ENCODE measurements at places on chromosomes 7 and 10.

DNA sequence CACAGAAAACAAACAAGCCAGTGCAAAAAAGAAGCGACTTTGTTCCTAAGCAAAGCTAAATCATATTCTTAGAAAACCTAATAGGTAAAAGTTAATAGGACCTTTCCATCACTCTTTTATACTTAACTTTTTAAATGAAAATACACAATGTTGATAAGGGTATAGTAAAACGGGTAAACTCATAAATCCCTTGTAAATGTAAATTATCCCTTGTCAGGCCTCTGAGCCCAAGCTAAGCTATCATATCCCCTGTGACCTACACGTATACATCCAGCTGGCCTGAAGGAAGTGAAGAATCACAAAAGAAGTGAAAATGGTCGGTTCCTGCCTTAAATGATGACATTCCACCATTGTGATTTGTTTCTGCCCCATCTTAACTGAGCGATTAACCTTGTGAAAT is 76.4 kb downstream of the GSAP start:
- no peak for DNase-seq

DNA sequence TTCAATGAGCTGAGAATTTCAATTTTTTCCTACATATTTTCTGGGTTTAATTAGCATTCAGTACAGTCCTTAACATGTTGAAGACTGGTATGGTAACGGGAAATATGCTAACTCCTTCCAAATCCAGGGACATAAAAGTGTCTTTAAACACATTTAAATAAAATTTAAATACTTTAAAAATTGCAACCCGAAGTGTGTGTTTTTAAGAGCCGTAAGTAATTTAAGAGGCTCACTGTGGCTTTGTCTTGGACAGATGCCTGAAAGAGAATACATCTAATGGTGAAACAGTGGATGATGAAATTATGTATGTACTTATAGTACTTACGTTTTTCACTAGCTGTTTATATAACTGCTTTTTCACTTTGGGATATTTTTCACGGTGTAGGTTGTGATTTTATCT is 687.3 kb upstream of the CELF2 start:
- no peak for DNase-seq

DNA sequence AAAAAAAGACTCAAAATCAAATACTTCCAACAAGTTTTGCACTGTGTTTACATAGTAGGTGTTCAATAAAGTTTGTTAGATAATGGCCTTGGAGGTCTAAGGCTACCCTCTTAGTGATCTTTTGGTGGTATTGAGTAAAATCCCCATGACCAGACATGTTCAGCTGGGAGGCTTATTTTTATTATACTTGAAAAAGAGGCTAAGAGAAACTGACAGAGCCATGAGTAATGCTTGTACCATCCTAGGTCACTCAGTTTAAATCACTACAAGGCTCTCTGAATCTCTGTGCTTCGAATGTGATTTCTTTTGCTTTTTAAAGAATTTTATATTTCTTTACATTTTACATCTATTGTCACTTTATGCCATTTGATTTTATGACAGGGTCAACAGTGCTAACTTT is 90.5 kb downstream of the TWIST1 start:
- no peak for DNase-seq

- no peak for DNase-seq
Measured at GRCh38 chr7:139159900-139160675, 50.6 kb upstream of the ZC3HAV1 start.

DNA sequence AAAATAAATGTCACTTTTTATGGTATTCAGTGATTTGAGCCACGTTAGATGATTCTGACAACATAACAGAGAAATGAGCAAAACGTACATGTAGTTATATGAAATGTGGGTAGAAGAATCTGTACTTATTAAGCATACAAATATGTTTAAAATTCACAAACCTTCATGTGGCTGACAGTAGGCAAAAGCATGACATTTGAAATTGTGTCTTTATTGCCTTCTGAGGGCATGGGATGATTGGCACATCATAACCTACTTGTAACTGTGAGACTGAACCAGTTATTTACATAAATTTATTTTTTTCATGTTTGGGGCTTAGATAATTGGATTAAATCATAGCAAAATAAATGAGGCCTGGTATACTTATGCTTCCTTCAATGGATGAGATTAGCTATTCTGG is 202.2 kb downstream of the DNAJB9 start:
- no peak for DNase-seq

- DNase-seq: no peak
Measured at GRCh38 chr10:122494833-122495232, 33.5 kb downstream of the HTRA1 start.

DNA sequence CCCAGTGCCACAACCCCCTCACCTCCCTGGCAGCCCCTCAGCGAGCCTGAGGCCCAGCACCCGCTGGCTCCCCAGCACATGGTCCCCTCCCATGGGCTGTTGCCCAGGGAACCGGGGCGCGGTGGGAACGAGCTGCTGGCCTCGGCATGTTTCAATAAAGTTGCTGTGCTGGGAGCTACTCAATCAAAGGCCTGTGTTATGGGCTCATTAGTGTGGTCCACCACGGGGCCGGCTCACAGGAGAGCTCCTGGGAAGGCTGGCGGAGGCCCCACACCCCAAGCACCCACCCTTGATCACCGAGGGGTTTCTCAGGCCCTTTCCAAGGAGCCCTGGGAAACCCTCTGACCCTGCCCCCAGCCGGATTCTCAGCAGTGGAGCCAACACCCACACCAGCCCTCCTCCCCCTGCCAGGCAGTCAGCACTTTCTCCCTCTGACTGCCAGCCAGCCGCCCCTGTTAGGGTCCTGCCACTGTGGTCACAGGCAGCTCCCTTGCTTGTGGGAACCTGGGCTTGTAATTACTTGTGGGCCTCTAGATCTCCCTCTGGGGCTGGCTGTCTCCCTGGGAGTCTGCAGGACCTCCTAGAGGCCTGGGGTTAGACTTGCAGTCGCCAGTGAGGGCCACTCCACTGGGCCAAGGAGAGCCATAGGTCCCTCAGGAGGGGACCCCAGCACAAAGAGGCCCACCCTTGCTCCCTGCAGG is 24.8 kb upstream of the TRIM8 start:
- no peak for DNase-seq

DNA sequence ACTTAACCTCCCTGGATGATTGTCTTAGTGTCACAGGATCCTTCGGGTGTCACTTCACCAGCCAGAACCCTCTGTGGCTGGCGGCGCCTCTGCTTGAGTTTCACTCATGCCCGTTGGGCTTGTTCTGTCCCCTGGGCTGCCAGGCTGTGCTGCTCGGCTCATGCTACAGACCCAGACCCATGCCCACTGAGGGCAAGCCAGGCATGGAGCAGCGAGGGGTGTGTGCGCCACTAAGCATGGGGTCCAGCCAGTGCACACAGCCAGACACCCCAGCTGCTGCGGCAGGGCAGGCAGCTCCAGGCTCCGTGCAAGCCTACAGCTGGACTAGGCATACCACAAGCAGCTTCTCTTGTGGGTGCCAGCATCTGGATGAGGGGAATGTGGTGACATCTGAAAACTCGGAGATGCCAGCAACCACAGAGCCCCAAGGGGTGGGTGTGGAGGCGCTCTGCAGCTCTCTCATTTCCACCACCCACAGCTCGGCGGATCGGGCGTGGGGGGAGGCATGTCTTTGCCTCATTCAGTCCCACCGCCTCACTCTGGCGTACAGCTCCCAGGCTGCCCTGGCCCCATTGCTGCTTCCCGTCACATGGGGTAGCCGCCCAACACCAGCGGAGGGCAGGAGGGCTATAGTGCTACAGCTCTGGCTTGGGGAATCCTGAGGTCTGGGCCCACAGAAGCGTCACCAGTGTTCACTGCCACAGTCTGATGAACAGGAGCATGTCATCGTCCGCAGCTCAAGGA is 269.6 kb upstream of the LRGUK start:
- no peak for DNase-seq

DNA sequence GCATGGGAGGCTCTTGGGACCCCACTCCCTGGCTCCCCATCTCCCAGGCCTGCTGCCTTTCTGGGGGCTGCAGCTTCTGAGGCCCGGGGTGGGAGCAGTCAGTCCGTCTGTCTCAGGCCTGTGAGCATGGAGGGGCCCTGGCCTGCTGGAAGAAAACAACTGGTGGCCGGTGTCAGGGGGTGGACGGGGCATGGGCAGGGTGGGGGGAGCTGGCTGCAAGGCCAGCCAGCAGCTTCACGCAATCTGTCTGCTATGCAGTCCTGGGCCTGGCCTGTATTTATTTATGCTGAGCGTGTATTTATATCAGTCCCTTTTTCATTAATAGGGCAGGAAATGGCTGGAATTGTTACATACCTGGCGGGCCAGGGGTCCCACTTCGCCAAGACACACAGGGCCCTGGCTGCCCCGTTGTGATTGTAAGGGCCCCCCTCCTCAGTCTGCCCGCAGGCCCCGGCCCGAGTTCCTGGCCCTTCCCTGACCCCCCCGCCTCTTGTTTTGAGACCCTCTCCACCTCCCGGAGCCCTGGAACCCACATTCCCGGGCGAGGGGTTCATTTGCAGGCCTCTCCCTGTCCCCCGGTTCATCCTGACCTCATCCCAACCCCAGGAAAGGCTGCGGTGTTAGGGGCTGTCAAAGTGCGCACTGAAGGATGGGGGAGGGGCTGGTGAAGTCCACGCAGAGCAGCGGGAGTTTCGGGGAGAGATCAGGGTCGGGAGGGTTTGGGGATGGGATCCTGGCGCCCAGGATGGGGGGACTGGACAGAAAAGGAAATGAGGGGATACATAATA is 8.2 kb downstream of the TMEM270 start:
- no peak for DNase-seq

DNA sequence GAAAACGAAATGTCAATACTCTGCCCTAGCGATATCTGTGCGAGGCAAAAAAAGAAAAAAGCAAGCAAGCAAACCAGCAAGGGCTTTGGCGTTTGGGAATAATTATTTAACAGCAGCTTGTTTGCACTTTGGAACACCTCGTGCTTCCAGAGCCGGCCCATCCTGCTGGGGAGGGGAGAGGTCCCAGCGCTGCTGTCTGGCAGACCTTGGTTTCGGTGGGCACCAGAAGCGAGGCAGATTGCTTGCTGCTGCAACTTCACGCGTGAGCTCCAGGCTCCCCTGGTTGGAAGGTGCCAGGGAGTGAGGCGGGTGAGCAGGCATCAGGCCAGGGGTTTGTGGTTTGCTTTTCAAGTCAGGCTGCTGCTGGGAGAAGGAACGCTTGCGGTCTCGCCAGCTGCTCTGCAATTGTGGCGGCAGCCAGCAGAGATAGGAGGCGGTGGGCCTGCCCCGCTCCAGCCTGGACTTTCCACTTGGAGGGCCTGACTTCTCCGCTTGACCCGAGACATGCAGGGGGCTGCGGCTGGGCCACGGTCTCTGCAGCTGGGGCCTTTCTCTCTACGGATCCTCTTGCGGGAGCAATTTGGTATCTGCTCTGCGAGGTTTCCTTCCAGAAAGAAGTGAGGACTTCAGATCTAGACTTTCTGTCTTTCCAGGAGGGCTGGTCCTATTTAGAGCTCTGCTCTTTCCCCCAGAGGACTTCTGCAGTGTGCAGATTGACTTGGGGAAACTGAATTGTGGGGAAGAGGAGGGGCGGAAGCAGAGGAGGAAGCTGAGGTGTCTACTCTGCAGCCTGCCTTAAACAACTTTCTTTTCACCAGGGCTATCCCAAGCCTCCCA is 131.4 kb downstream of the PRPF18 start:
- peak; percentile 68 for DNase-seq

DNA sequence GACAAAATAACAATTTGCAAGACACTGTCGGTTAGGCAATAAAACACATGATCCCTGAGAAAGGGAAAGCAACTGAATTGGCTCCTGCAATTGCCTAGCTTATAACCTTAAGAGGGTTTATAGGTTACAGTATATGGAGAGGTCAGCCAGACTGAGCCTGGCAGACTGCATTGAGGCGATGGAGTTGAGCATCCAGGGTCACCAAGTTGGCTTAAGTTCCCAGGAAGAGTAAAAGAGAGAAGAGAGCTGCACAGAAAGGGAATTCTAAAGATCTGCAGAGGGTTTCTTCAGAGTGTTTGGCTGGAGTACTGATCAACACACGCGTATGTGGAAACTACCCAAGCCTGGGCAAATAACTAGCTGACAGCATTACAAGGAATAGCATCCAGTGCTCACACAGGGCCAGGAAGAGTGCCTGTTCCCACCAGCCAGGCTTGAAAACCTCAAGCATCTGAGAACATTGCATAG is 11.2 kb downstream of the ANKMY2 start:
- DNase-seq: no peak

DNA sequence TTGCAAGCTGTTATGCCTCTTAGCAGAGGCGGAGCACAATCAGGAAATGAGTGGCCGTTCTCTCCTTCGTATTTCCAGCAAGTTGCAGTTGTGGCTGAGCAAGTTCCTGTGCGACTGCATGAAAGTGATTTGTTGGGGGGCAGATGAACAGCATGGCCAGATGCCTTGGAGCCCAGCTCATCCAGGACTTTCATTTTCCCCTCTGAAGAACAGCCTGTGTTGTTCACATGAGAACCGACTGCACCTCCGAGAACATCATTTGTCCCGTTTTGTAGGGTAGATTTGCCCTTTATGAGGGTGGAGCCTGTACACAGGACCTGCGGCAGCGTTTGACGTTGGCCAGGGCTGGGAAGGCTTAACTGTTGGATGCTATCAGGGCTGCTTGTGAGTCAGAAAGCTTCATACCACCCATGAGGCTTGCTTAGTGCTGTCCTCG is 4.4 kb downstream of the BAG3 start:
- DNase-seq: no peak

DNA sequence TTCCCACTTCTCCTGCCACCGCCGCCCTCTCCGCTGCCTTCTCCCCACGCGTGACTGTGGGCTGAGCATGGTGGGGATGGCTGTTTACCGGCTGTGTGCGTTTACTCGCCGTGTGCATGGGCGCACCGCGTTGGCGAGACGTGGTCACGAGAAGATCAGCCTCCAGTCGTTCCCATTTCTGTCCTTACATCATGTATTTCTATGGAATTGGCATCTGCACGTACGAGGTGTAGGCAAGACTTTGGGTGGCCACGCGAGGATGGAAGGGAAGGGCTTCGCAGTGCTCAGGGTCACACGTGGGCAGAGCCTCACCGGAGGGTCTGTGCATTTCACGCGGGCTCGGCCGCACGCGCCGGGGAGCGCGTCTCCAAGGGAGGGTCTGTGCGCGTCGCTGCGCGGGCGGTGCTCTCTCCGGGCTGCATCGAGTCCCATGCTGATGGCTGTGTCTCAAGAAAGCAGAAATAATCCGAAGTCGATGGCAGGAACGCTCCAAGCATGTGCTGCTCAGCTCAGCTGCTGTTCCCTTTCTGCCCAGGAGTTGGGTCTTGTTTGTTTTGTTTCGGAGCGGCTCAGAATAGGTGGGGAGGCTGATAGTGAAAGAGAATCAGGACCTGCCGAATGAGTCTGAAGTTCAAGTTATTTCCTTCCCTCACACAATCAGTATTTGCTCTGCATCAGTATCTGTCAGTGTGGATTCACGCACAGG is 973 bp downstream of the CAMK1D start:
- no peak for DNase-seq

GRCh38 chr10:14247377-14248116 is 83.2 kb downstream of the FRMD4A start:
- no peak for DNase-seq

DNA sequence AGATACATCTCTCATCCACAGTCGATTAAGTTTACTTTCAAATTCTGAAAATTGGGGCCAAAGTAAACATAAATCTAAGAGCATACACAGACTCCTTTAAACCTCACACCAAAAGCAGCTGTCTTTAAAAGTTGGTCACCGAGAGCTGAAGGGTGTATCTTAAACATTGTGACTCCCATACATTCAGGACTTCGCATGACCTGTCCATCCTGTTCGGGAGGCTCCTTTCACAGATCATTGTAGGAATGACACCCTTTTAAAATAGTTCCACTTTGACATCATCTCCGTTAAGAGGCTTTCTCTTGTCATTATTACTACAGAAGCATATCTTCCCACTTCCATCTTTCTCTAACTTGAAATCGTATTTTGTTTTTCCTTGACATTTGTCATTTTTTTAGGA is 440.0 kb downstream of the DNAJB9 start:
- no peak for DNase-seq

Measured in GF-D8 (cell line).